SHP77 (cell line): ENCODE measurements at places on chromosomes 4 and X.

DNA sequence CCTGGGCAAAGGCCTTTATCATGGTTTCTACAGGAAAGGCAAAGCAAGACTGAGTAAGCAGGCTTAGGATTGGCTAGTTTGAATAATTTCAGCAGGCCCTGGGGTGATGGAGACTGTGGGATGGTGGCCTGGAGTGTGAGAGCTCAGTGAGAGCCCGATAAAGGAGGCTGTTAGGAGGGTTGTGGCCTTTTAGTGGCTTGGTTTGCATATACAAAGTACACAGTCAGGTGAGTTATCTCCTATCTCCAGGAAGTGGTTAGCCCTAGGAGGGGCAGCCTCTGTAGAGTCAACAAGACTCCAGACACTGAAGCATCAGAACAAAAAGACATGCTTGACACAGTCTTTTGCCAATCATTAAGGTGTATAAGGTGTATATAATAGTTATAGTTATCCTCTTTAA, 157.2 kb downstream of the CFAP299 start:
- DNase-seq = no peak

DNA sequence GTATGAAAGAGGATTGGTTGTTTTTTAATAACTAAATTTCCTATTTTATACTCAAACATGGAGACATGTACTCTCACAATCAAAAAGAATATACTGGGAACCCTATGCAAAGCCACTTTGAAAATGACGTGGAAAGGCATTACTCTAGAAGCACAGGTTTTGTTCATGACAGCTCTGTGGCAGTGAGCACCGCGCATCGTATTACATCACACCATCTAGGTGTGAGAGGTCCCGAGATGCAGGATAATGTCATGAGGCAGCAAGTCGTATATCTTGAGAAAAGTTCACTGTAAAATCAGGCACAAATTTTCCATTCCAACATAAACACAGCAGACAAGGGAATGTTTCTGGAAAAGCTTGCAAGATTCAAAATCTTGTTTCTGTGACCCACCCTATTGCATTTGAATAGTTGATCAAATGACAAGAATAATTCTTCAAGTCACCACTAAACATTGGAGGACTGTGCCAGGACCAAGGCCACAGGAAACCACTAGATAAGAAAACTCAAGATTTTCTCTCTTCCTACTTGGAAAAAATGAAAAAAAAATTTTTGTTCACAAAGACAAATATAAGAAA, 127.6 kb downstream of the LDB2 start:
- DNase-seq = no peak

DNA sequence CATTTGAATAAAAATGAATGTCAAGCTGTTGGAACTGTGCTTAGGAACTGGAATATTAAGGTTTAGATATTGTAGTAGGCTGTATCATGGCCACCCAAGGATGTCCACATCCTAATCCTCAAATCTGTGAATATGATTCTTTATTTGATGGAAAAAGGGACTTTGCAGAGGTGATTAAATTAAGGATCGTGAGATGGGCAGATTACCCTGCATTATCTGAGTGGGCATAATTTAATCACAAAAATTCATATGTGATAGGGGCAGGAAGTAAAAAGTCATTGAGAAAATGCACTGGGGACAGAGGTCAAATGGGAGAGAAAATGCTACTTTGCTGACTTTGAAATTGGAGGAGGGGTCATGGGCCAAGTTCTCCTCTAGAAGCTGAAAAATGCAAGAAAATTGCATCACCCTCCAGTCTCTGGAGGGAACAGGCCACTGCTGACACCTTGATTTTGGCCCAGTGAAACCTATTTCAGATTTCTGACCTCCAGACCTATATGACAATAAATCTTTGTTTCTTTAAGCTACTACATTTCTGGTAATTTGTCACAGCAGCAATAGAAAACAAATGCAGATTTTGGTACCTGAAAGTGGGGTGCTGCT, 521.4 kb downstream of the PCDH7 start:
- DNase-seq = no peak

GRCh38 chr4:150089732-150090131, 11.5 kb downstream of the DCLK2 start:
- DNase-seq = no peak

DNA sequence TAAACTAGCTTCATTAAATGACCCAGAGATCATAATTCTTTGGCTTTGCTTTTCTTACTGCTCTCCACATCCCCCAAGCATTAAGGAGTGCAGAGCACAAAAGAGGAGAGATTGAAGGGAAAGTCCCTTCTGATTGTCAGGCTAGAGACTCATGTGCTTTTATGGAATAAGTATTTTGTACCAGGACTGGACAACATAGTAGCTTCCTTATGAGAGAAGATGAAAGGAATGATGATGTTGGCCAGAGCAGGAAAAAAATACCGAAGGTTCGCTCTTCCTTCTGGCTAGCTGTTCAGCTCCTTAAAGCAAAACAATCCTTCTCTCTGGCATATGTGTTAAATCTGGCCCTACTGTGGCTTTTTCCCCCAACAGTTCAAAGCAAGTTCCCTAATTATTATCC, 53.1 kb downstream of the HOPX start:
- no peak for DNase-seq

GRCh38 chrX:96564595-96564994, 120.0 kb upstream of the DIAPH2 start:
- DNase-seq = no peak

GRCh38 chr4:157303471-157303960, 83.0 kb downstream of the GRIA2 start:
- DNase-seq = no peak

DNA sequence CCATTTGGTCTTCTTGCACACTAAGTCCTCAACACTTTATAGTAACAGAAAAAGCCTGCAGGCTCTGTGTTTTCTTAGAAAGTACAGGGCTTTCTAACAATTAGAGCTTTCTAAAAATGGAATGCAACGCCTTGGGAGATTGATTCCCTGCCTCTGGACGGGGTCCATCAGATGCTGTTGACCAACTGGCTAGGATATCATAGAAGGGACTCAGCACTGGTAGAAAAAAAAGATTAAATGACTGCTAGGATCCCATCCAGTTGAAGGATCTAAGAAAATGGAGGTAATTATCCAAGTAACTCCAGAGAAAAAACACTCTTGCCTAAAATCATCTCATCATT, 39.5 kb downstream of the USP46 start:
- DNase-seq = no peak

GRCh38 chr4:94390804-94391410, 48.3 kb upstream of the HPGDS start:
- no peak for DNase-seq

GRCh38 chr4:160423879-160424451, 1321.1 kb downstream of the RAPGEF2 start:
- no peak for DNase-seq

GRCh38 chr4:153038623-153039311, 102.6 kb downstream of the FHDC1 start:
- DNase-seq = peak; percentile 61

- no peak for DNase-seq
Observed at GRCh38 chr4:20676501-20677197, 23.6 kb upstream of the PACRGL start.

DNA sequence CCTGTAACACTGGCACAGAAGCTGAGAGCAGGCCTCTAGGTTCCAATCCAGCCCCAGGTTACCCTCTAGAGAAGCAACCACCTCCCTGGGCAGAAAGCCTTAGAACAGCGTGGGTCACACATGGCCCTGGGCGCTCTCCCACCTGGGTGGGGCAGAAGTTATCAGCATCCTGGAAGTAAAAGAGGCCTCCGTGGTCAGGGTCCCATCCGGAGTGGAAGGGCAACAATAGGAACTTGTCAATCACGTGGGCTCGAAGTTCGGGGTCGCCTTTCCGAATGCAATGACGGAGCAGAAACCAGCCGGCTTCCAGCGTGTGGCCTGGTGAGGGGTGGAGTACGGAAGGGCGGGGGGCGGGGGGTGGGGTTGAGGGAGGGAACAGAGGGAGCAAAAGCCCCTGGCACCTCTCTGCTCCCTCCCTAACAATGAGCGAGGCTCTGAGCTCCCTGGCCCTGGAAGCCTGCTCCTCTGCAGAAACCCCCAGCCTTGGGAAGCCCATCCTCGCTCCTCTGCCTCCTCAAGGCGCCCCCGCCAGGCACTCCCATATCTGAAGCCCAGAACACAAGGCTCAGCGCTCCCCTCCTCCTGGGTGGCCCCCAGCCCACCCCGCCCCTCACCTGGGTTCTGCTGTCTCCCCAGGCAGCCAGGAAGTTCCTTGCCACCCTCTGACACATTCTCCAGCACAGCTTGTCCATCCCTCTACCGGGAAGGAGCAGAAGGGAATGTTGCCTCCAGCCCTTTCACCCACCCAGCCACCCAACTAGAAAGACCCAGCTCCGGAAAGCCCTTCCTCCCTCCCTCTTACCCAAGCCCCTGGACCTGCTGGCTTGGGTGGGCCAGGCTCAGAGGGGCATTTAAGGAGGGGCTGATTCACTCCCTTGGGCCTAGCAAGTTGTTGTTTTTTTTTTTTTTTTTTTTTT, 2.8 kb downstream of the RENBP start:
- DNase-seq = no peak

GRCh38 chr4:128307123-128307571, 19.5 kb upstream of the PGRMC2 start:
- DNase-seq = no peak

DNA sequence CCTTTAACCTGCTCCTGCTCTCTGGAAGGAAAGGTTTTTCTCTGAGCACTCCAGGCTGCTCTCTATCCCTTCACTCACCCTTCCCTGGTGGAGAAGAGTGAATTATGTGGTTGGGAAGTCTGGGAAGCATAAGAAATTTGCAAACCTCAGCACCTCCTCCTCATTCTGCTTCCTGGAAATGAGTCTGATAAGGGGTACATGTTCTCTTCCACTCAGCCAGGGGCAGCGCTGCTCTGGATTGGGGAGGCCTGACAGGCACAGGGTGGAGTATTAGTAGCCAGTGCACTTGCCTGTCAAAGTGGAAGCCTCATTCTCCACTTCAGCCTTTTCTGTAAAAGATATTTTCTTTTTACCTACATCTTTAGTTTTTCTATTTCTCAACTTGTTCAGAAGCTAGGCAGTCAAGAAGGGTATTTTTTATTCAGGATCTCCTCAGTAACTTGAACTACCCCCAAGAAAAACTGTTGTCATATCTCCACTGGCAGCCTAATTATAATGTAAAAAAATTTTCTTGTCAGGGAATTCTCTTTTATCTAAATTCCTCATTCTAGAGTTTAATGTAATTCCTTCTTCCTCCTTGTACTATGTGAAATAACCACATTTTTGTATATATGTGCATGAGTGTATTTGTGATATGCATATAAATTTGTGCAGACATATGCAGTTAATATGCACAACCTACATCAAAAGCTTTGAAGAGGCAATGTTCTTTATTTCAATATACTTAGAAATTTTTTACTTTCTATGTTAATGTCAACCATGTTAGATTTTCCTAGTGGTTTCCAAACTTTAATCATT, 15.3 kb downstream of the ADAMTS3 start:
- DNase-seq = no peak

DNA sequence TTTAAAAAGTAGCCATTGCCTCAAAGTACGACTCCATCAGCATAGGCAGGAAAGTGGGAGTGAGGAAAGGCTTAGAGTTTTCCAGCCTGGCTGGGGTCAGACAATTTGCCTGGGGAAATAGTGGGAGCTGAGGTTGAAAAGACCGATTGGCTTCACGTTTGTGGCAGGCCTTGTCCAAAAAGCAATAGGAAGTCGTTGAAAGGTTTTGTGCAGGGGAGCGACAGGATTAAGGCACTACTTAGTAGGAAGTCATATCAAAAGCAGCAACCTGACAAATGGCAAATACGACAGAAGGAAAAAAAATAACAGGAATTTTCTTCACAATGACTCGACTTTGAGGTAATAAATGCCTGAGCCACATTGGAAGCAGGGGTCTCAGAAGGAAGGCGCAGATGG, 691 bp upstream of the EREG start:
- no peak for DNase-seq

DNA sequence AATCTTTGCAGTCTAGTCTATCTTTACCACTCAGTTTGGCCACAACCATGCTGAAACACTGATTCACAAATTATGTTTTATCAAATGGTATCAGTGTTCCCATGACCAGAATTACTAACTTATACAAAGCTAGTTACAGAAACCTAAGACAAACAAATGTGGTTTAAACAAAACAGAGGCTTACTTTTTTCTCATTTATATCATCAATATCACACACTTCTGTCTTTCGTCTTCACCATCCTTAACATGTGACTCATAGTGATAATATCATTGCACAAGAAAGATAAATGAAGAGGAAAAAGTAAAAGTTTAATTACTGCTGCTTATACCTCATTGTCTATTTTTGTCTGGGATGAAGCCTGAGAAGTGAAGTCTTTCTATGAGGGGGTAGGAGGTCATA, 406.6 kb downstream of the PCDH10 start:
- DNase-seq = no peak

DNA sequence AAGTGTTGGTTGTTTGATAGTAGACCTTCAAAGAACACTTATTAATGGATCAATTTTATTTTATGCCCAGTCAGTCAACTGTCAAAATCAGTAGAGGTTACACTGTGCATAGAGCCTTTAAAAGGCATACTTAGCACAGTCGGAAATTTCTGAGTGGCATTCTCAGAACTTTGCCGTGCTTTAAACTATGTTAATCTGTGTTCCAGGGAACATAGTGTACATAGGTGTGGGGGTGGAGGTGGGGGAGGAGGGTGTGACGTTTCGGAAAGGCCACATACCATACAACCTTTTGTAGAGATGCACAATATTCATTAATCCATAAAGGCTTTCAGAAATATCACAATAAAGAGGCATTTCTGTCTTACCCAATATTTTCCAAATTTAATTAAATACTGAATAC, 75.8 kb downstream of the RS1 start:
- no peak for DNase-seq

GRCh38 chr4:10866666-10867065, 182.1 kb upstream of the CLNK start:
- DNase-seq = no peak

GRCh38 chr4:89708903-89709421, 128.0 kb downstream of the SNCA start:
- DNase-seq = no peak

DNA sequence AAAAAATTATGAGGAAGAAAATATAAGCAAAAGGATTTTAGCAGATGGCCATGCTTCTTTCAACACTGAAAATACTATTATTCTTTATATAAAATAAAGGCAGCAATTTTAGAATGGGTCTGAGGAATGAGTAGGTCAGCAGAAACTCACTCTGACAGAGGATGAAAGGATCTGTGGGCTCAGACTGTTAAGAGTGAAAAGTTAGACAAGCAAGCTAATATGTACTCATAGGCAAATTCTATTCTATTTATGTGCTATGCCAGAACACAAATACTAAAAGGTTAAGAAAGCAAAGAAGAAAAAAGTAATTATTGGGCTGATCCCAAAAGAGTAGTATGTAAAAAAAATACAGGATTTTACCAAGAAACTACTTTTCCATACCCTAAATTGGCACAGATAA, 13.9 kb downstream of the LCORL start:
- no peak for DNase-seq

GRCh38 chr4:179662522-179662921, 2220.3 kb upstream of the AGA start:
- no peak for DNase-seq

GRCh38 chr4:183960046-183960420, 54.9 kb downstream of the STOX2 start:
- DNase-seq = peak; percentile 3
